ENCODE measurements at places on chromosomes 12 and 14.

DNA sequence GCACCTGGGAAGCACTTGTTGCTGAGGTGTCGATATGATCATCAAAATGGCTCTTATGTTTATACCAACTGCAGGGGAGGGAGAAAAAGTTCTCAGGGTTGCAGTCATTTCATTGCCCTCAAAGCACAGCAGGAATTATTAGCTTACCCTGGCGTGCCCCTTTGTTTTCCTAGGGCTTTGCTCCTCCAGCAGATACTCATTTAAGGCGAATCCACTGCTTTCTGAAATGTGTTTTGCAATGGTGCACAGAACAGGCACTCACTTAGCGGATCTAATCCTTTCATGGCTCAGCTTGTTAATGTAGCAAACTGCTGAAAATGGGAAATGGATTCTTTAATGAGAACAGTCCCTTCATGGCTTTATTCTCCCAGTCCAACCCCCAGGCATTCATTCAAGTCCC lies 76.7 kb downstream of the NKX2-1 start:
- DNase-seq, result no peak

DNA sequence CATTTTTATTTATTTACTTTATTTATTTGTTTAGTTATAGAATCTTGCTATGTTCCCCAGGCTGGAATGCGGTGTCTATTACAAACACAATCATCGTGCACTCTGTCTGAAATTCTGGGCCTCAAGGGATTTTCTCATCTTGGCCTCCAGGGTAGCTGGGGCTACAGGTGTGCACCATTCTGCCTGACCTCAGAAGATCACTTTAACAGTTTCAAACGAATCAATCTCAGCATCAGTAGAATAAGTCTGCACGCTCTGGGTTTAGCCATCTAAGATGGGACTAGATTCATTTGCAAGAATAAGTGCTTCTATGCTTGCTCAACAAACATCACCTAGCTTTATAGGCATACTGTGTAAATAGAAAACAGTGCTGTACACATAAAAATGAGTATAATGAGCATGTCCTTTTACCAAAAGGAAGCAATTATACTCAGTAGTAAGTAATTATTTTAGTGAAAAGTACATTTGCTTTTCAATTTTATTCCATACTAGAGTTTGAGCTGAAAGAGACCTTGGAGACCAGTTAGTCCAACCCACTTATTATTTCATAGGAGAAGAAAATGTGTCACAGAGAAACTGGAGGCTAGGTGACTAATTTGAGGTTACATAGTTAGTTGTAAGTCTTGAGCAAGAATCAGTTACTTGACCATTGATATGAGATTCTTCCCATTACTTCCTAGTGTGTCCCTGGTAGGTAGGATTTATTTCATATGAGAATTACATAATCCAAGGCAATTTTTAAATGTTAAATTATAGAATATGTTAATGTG lies 456.5 kb upstream of the LMO3 start:
- DNase-seq, result no peak

- no peak for DNase-seq
Measured at GRCh38 chr12:29589851-29590250, 92.4 kb upstream of the OVCH1 start.

DNA sequence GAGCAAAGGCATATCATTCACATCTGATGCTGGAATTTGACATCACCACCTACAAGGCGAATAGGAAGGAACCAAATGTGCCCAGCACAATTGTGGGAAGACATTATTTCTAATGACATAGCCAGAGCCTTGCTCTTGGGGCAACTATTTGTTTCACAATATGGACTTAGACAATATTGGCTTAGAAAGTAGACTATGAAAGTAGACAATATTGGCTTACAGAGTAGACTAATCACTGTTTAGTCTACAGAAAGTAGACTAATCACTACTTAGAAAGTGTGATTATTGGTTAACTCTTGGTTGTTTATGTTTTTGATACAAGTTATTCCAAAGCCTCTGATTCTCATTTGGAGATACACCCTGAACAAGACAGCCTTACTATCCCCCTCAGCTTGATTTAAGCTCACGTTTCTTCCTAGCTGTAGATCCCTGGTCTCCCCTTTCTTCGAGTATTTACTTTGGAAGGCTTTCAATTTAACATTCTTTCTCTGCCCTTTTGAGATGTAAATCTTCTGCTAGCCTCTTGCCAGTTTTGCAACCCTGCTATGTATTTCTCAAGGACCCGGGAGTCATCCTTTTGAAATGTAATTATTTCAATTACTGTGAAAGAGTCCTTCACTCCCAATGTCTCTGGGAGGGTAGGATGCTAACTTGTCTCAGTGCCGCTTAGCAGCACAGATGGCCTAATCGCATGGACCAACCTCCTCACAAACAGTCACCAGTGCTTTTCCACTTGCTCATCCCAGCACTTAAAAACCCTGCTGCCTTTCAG lies 843.2 kb downstream of the GALC start:
- no peak for DNase-seq

GRCh38 chr14:49924852-49925251 lies 32.0 kb downstream of the ARF6 start:
- DNase-seq, result no peak

DNA sequence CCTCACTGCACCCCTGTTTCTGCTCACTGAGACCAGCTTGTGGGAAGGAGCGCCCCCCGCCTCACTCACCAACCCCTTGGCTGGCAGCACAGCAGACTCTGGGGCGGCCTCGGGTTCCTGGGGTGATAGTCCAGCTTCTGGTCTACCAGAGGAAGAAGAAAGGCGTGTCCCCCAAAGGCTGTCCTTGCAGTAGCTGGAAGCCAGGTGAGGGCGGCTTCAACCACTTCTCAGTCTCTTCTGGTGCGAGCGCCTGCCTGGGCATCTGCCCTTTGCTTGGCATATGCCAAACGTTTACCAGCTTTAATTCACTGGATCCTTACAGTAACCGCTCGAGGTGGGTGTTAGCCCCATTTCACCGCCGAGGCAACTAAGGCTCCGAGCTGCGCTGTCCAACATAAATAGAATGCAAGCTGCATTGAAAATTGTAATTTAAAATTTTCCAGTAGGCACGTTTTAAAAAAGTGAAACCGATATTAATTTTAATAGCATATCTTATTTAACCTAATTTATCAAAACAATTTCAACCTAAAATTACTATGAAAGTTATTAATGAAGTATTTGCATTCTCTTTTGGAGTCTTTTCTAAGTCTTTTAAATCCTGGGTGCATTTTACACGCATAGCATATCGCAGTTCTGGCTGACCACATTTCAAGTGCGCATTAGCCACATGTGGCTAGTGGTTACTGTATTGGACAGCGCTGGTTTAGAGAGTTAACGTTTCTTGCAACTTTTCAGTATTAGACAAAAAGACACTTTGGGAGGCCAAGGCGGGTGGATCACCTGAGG lies 872 bp downstream of the FAM177A1 start:
- DNase-seq, result no peak

DNA sequence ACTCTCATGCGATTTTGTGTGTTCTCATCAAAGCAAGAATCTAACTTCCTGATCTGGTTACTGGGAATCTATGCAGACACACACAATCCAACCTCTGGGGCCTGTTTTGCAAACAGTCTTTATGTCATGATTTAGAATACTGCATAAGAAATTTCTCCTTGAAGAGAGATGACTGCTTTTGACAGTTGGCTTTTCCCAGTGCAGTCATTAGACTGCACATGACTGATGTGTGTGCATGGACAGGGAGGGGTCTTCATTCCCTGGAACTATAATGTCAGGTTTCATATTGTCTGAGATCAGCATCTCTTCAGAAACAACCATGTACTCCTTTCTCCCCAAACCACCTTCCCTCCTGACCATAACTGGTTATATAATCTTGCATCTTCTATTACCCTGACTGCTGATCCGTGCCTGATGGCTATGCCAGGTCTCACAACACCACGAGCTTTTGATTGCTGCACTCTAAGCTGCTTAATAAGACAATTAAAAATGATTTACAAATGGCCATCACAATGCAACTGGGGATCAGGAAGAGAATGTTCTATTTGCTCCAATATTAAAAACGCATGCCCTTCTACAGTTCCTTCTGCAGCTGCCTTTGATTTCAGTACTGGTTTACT lies 995.4 kb downstream of the NRXN3 start:
- DNase-seq, result no peak

GRCh38 chr12:10408842-10409241 lies 715 bp downstream of the KLRC4 start:
- DNase-seq, result no peak

GRCh38 chr12:117067016-117067415 lies 32.2 kb downstream of the TESC start:
- no peak for DNase-seq

GRCh38 chr12:76568130-76568529 lies 8.6 kb upstream of the OSBPL8 start:
- no peak for DNase-seq

DNA sequence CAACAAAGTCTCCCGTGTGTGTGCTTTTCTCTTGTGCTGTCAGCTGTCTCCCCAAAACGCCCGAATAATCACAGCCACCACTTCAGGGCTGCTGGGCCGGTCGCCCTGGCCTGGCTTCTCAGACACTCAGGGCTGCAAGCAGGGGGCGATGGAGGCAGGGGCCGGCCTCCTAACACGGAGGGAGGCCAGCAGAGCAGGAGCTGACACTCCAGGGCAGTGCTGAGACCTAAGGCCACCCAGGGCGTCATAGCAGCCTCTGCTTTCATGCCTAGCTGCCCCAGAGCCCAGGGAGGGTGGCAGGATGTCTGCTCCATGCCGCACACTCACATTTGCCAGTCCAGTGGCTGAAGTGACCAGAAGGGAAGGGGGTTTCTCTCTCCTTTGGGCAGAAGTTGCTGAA lies 25.6 kb downstream of the STX2 start:
- DNase-seq, result no peak

- DNase-seq, result no peak
Measured at GRCh38 chr14:95993768-95994592, 45.2 kb upstream of the C14orf132 start.

DNA sequence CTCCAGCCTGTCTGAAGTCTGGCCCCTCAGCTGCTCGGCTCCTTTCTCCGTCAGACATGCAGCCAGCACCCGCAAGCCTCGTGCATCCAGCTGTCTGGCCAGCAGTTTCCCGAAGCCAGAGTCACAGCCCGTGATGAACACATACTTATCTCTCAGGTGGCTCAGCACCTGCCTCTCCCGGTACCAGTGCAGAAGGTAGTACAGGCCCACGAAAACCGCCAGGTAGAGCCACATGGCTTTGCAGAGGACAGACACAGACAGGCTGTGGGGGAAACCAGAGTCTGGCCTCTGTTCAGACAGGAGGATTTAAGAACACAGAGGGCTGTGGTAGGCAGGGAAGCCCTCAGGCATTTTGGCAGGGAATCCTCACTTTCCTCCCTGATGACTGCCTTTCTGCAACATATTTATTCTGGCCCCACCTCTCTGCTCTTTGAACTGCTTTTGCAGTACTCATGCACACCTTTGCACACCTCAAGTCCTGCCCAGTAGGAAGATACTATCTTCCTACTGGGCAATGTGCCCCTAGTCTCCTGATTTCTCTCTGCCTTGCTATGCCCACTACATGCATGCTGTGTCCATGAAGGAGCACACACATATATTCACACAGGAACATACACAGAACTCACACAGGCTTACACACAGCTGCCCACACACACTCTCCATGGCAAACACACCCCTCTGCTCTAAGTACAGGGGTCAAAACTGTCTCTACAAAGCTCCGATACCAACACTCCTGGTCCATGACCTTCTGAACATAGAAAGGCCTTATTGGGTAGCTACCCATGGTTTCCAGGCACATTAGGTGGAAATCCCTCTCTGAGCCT lies at the start of gene RDH16:
RDH16 (minus strand) TSS at position 380 of the 824 bp plus-strand sequence; CDS start at position 234, 146 bp downstream.
- no peak for DNase-seq

DNA sequence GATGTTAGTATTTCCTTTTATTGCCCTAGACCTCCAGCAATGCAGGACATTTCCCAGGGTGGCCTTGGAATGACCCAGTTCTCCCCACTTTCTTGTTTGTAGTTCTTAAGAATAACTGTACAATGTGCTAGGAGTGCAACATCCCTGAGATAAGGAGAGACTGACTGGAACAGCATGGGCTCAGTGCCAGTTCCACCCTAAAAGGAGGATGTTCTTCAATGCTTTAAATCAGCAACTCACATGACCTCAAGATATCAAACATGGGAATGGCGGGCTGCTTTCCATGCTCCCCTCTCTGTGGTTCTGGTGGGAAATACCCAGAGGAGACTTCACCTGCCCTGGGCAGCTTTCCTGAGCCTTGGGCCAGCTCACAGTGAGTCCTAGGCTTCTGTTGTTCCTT lies 766.9 kb upstream of the FBXO33 start:
- DNase-seq, result no peak

DNA sequence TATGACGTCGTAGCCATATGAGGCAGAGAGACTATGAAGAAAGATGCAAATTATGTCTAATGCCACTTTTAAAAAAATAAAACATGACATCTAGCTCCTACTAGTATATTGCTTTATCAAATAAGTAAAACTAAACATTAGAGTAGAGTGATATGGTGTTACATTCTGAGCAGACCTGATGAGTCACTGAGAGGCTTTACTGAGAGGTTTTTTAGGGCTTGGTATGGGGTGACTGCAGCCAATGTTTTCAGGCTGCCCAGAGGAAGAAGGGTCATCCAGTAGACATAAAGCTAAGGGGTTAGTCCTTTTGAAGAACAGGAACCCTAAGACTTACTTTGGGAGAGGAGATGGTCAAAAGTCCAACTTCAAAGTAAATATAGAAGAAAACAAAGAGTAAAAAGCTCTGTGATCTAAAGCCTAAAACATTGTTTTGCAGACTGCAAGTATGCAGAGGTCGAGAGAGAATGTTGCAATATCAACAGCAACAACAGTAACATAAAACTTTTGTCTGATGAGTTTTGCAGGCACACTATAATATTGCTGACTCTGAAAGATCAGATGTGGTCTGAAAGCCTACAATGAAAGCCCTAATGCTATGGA lies 774.7 kb downstream of the TMTC2 start:
- DNase-seq, result no peak

GRCh38 chr14:73757381-73757780 lies 43.2 kb upstream of the PNMA1 start:
- no peak for DNase-seq

- DNase-seq, result no peak
Measured at GRCh38 chr14:83894568-83894967, 1635.4 kb upstream of the FLRT2 start.

- no peak for DNase-seq
Measured at GRCh38 chr12:115835445-115835844, 442.0 kb downstream of the MED13L start.
